Astrocyte of the spinal cord (primary cell): ENCODE measurements at places on chromosomes 1 and 21.

DNA sequence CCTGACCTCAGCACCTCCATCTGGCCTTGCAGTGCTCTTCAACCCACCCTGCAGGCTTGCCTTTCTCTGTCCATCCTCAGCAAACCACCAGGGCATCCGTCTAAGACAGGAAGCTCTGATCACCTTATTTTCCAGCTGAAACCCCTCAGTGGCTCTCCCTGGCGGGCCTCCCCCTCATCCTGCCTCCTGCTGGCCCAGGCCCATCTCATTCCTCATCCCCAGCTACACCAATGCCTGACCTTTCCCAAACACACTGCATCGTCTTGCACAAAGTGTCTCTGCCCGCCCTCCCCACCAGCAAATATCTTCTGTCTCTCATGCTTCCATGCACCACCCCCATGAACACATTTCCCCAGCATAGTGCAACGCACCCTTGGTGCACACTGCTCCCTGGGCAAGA lies 205.0 kb downstream of the TOMM20 start:
- DNase-seq = no peak

- DNase-seq = no peak
Measured at GRCh38 chr1:200628223-200628881, 7.8 kb upstream of the KIF14 start.

- peak; percentile 96 for DNase-seq
Measured at GRCh38 chr1:151537112-151537511, 3.0 kb upstream of the TUFT1 start.

DNA sequence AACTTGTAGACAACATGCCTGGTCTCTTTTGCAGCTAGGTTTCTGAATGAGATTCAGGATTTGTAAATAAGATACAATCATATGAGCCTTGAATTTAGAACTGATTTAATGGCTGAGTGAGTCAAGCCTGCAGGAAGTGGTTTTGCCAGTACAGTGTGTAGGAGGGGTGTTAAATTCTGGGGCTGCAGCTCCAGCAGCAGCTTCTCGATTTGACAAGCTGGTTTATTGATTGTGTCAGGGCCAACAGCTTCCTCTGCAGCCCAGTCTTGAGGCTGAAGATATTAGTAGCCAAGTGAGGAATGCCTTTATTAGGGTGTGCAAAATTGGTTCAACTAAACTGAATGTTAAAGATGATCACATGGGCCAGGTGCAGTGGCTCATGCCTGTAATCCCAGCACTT lies 11.5 kb upstream of the PLA2G5 start:
- peak; percentile 82 for DNase-seq

GRCh38 chr1:42765269-42765668 lies 1.6 kb downstream of the P3H1 start:
- DNase-seq = peak; percentile 38

DNA sequence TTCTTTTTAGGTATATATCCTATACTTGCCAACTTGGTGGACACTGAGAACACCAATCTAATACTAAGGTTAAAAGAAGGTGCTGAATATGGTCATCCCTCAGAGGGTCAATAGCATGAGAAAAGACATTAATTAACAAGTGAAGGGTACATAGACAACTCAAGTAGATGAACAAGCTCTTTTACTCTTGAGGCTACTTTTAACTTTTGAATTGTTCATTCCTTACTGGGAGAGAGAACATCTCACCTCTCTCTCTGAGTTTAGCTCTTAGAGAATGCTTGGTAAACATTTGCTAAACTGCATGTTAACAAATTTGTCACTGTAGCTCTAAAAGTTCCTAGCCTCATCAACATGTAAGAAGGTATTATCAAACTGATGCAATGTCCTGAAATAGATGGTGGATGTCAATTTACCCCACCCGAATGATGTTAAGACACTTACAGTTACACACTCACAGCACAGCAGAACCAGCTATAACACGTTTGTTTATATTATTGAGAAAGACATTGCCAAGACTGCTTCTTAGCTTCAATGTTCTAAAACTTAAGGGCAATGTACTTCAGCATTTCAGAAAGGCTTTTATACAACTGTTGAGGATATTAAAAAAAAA lies 35.9 kb downstream of the HEATR1 start:
- DNase-seq = peak; percentile 13

- DNase-seq = no peak
Measured at GRCh38 chr1:149883598-149884247, 15.6 kb upstream of the BOLA1 start.

- no peak for DNase-seq
Measured at GRCh38 chr1:13775459-13775858, 75.5 kb downstream of the PRDM2 start.

GRCh38 chr1:234730770-234731568 lies 121.0 kb upstream of the IRF2BP2 start:
- peak; percentile 86 for DNase-seq

DNA sequence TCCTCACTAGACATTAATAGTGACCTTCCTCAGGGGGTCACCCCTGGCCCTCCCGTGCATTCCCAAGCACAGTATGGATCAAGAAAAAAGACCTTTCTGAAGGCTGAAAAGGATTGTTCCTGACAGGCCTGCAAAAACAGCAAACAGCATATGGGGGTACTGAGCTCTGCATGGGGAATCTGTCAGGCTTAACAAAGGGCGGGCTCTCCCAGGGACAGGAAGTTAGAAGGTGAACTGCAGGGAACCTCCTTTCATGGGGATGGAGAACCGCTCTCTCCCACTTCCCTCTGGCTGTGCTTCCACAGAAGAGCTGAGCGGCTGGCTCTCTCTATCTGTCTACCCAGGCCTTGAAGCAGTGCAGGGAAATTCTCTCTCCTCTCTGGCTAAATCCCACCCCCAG lies 91.7 kb downstream of the DTL start:
- DNase-seq = no peak

- DNase-seq = no peak
Measured at GRCh38 chr21:46254208-46254975, 25.8 kb upstream of the LSS start.

GRCh38 chr1:200090252-200091159 lies 63.0 kb downstream of the NR5A2 start:
- no peak for DNase-seq

GRCh38 chr1:28200234-28200873 lies 23.9 kb upstream of the PTAFR start:
- DNase-seq = no peak

DNA sequence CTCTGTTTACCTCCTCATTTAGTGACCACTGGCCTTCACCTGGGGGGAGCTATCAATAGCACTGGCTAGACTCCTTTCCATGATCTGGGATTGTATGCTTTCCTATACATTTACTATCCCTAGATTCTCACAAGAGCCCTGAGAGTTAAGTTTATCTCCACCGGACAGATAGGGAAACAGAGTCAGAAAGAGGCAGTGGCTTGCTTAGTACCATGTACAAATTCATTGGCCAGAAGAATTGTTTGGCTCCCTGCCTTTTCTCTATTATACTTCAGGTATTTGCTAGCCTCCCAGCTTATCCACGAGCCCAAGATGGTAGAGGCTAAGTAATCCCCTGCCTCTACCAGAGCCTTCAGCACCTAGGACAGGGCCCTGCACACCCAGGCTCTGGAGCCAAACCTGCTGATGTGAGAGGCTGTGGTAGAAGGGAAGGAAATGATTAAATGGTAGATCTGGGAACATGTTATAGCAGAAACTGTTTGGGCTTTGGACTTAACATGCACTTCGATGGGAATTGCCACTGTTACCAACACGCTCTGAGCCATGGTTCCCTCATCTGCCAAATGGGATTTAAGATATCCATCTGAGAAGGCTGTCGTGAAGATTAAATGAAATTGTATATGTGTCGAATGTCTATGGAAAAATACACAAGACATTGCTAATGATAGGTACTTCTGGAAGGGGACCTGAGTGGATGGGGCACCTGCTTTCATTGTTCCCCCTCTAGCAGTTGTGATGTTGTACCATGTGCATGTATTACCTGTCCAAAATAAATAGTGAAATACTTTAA lies 3.1 kb upstream of the BLACAT1 start:
- DNase-seq = peak; percentile 72

DNA sequence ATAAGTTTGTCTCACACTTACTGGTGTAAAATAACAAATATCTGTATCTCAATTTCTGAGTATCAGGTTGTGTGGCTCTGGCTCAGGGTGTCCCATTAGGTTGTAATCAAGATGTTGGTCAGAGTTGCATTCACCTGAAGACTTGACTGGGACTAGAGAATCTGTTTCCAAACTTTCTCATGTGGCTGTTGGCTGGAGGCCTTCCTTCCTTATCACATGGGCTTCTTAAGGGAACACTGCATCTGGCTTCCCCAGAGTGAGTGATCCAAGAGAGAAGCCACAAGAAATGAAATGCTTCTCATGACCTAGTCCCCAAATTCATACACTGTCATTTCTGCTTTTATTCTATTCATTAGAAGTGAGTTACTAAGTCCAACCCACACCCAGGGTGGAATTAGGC lies 568.4 kb upstream of the CAMK1G start:
- DNase-seq = no peak

- no peak for DNase-seq
Measured at GRCh38 chr1:215526846-215527151, 40.3 kb upstream of the KCTD3 start.

DNA sequence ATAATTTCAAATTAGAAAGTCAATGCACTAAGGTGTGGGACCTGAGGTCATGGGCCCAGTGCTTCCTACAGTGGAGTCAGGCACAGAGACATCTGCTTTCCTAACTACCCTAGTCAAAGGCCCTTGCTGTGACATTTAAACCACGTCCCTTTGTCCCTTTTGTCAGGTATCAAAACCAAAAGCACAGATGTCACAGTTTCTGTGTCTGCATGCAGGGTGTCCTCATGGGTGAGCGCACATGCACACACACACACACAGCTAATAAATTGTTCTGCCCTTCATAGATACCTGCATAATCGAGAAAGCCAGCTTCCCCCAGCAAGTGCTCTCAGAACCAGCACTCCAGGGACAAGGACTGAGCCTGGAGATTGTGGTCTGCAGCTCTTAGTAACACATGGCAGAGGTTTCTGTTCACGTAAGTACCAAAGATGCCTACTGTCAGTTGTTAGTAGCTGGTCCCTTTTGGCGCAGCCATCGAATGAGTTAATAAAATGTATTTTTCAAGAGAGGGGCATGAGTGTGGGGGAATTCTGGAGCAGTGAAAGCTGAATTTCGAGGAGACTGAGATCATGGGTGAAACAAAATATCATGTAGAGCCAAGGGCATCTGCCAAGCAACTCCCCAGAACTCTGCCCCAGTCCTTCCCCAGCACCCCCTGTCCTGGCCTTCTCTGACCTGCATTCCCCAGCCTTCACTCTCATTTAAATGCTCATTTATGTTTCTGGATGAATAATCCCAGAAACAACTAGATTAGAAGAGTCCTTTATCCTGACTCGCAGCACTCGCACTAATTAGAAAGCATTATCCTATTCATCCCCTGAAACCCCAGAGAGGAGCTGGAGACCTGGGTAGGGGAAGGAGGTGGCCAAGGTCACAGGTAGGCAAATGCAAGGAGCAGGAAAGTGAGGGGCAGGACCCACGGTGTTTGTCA lies 25.5 kb downstream of the TNR start:
- DNase-seq = no peak

- no peak for DNase-seq
Measured at GRCh38 chr1:167483790-167484189, 34.5 kb downstream of the CD247 start.

DNA sequence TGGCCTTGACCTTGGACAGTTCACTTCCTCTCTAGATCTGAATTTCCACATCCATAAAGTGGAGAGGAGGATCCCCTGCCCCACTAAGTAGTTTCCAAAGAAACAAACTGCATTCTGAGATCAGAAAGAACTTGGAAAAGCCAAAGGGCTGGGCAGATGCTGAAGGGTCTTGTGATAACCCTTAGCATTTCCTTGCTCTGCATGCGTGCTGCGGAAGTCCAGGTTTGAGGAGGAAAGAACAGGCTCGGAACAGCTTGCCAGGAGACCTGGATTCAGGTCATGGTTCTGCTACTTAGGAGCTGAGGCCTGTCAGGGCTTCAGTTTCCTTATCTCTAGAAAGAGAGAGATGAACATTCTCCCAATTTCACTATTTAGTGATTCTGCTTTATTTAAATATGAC lies 27.2 kb downstream of the IGFN1 start:
- no peak for DNase-seq

DNA sequence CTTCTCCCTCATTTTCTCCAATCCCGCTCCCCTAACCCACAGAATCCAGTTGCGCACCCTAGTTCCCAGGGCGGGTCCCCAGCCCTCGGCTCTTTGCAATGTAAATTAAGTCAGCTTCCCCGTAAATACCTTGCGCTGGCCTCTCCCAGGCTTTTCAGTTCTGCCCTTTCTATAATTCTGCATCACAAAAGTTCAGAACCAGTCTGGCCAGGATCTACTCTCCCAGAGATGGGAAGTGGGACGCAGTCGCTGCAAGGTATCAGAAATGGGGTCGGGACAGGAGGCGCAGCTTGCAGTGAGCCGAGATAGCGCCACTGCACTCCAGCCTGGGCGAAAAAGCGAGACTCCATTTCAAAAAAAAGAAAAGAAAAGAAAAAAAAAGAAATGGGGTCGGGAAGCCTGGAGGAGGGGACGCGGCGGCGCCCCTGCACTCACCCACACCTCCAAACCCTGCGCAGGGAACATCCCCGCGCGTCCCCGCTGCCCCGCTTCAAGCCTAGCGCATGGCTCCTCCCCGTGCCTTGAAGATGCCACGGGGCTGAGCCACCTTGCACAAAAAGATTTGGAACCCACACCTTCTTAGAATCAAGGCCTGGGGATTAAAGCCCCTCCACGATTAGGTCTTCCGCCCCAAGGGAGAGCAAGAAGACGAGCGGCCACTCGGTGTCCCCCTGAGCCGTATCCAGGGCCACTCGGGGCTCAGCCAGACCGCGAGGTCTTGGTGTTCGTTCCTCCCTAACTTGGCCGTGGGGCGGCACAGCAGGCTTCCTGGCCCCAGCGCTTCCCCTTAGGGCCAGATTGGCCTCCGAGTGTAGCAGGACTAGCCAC lies 27.2 kb upstream of the ITLN2 start:
- DNase-seq = no peak

DNA sequence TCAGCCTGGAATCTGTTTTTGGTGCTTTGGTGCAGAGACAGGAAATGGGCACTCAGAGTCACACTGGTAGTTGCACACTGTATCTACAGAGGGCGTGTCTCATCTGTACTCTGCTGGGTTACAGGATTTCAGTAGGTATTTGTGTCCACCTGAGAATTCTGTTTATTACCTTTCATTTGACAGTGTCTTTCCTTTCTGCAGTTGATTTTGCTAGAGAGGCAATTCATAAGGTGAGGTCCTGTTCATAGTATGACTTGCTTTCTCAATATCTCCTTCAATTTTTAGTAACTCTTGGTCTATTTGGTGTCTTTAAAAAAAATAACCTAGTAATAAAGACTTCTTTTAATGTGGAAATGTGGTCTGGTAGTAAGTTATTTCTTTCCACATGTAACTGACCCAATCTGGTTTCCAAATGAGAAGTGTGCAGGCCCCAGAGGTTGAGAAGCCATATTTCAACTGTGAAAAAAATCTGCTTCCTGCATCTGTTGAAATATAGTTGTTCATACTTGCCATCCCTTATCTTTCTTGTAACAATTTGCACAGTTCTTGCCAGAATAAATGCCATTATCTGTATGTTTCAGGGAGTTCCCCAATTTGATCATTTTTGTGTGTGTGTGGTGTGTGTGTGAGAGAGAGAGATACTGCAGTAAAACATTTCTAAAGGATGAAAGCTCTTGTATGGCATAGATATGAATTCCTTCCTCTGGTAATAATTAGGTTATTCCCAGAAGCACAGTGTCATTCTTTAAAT lies 78.4 kb upstream of the DNAJC6 start:
- DNase-seq = no peak
